ENCODE measurements at places on chromosomes 16 and 17.

- peak; percentile 76 for DNase-seq
Measured at GRCh38 chr17:7881276-7882054, 7.1 kb upstream of the CHD3 start.

DNA sequence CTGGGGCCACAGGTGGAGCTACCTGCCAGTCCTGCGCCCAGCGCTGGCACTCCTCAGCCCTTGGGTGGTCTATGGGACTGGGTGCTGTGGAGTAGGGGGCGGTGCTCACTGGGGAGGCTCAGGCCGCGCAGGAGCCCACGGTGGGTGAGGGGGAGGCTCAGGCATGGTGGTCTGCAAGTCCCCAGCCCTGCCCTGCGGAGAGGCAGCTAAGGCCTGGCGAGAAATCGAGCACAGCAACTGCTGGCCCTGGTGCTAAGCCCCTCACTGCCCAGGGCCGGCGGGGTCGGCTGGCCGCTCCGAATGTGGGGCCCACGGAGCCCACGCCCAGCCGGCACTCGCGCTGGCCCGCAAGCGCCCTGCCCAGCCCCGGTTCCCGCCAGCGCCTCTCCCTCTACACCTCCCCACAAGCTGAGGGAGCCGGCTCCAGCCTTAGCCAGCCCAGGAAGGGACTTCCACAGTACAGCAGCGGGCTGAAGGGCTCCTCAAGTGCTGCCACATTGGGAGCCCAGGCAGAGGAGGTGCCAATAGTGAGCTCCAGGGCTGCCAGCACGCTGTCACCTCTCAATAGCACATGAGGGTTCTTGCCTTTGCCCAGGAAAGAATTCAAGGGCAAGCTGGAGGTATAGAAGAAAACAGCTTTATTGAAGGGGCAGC is 11.0 kb upstream of the EEF2KMT start:
- no peak for DNase-seq

- DNase-seq, result no peak
Measured at GRCh38 chr17:29165261-29165660, 14.9 kb downstream of the MYO18A start.

- DNase-seq, result no peak
Measured at GRCh38 chr16:13143551-13143950, 242.2 kb downstream of the SHISA9 start.

DNA sequence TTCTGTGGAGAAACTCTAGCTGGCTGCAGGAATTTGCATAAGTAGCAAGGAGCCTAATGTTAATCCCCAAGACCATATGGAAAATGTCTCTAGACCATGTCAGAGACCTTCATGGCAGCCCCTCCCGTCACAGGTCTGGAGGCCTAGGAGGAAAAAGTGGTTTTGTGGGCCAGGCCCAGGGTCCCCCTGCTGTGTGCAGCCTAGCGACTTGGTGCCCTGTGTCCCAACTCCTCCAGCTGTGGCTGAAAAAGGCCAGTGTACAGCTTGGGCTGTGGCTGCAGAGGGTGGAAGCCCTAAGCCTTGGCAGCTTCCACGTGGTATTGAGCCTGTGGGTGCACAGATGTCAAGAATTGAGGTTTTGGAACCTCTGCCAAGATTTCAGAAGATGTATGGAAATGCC is 306.9 kb upstream of the CA10 start:
- no peak for DNase-seq

- no peak for DNase-seq
Measured at GRCh38 chr17:63530557-63531021, 7.4 kb downstream of the KCNH6 start.

- no peak for DNase-seq
Measured at GRCh38 chr17:74712756-74713155, at the start of gene CD300LF. Gene CD300LF (minus strand): TSS chr17:74712923. CDS start chr17:74712866, 57 bp downstream.

GRCh38 chr17:53270936-53271335 is 551.8 kb upstream of the KIF2B start:
- no peak for DNase-seq

GRCh38 chr16:85607796-85608514 is 5.2 kb upstream of the GSE1 start:
- no peak for DNase-seq

DNA sequence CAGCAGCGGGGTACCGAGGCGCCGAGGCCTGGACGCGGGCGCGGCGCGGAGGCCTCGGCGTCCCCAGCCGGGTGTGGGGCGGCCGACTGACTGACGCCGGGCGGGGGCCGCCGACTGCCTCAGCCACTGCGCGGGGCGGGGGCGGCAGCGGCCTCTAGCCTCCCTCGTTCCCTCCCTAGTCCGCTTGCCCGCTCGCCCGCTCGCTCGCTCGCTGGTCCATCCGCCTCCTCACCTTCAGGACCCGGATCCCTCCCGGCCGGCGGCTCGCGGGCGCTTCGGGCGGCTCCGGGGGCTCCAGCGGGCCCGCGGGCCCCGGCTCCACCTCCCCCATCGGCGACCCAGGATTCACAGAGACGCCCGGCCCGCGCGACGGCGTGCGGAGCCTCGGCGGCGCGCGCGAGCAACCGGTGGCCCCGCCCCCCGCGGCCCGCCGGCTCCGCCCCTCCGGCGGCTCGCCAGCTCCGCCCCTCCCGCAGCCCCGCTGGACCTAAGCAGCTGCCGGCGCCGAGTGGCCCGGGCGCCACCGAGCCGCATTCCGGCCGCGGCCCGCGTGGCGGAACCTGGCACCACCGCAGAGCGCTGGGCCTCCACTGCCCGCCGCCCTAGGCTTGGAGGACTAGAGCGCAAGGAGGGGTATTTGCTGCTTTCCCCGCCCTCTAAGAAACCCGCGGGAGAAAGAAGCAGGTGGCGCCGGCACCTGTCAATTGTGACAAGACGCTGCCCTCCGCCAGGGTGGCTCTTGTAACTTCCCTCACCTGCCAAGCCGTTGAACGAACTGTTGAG is 773 bp downstream of the PHLPP2 start:
- DNase-seq, result peak; percentile 20

DNA sequence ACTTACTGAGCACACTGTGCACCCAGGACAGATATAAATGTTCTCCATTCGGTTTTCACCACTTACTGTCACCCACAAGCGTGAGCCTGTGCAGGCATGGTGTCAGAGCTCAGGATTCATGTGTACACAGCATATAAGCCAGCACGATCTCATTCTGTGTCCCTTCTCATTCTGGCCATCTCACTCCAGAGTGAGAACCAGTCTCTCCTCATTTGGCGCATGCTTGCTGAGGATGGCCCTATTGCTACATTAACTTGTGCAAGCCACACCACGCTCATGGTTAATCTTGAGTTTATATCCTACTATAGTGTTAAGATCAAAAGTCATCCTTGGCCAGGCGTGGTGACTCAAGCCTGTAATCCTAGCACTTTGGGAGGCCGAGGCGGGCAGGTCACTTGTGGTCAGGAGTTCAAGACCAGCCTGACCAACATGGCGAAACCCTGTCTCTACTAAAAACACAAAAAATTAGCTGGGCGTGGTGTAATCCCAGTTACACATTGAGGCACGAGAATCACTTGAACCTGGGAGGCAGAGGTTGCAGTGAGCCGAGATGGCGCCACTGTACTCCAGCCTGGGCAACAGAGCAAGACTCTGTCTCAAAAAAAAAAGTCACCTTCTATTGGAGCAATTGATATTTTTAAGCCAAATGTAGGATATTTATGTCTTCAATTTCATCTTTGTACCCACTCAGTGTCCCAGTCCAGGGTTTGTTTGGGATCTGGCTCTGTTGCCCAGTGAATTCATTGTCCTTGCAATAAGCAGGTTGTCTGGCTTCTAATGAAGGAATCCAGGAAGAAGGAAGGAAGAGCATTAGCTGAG is 20.9 kb downstream of the SOCS1 start:
- no peak for DNase-seq

DNA sequence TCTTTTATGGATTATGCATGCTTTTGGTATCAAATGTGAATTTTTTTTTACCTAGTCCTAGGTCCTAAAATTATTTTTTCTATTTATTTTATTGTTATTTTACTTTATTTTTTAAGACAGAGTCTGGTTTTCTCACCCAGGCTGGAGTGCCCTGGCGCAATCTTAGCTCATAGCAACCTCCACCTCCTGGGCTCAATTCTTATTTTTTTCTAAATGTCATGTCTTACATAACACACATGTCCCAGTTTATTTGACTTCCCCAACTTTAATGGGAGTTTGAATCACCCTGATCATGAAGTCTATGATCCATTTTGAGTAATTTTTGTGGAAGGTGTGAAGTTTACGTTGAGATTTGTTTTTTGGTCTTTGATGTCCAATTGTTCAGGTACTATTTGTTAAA is 3.3 kb upstream of the CCL18 start:
- no peak for DNase-seq

DNA sequence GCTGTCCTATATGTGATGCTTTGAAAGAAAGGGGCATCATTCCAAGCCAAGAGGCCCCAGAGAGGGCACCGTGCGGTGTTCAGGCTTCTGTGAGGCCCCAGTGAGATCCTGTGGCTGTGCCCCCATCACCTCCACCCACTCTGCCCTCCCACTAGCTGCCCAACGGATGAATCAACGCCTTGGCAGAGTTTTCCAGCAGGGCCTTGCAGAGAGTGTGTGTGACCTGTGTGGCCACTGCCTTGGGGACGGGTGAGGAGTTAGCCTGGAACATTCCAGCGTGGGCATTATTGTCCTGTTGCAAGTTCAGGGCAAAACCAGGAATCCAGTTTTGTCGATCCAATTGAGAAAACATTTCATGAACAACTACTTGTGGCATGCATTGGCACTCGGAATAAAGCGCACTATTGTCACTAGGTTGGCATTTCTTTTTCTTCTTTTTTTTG is 53.7 kb downstream of the SF3B3 start:
- DNase-seq, result no peak

DNA sequence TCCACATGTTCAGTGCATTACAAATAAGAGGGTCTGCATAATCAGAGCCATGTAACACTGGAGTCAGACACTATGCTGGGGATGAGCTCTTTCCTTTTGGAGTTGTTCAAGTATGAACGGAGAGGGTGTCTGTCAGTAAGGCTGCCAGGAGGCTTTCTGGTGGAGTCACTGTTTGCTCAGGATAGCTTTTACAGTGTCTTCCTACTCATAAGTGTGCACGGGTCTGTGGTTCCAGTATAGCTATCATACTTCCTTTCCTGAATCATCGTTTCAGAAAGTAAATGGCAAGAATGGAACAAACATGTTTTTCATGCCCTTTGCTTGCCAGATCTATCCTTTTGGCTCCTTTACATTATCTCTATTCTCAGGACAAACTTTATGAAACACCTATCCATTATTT is 152.7 kb upstream of the CDH11 start:
- DNase-seq, result no peak

- peak; percentile 77 for DNase-seq
Measured at GRCh38 chr17:48618256-48618896, 3.3 kb upstream of the HOXB8 start.

DNA sequence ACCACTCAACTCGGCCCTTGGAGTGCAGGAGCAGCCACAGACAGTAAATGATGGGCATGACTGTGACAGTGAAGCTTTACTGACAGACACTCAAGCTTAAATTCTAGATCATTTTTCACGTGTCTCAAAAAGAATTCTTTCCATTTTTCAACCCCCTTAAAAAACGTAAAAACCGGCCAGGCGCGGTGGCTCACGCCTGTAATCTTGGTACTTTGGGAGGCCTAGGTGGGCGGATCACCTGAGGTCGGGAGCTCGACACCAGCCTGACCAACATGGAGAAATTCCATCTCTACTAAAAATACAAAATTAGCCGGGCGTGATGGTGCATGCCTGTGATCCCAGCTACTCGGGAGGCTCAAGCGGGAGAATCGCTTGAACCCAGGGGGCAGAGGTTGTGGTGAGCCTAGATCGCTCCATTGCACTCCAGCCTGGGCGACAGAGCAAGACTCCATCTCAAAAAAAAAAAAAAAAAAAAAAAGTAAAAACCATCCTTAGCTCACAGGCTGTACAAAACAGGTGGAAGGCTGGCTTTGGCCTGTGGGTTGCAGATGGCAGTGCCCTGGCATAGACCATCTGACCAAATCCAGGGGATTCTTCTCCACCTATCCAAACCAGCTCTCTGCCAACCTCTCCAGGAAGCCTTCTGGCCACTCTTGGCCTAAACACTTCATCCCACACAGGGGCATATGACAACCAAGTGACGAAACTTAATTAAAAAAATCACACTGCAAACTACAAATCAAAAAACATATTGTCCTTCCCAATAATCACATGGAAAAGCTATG is 18.3 kb downstream of the TBC1D16 start:
- no peak for DNase-seq

GRCh38 chr16:28106467-28107215 is 43.1 kb upstream of the GSG1L start:
- peak; percentile 91 for DNase-seq

DNA sequence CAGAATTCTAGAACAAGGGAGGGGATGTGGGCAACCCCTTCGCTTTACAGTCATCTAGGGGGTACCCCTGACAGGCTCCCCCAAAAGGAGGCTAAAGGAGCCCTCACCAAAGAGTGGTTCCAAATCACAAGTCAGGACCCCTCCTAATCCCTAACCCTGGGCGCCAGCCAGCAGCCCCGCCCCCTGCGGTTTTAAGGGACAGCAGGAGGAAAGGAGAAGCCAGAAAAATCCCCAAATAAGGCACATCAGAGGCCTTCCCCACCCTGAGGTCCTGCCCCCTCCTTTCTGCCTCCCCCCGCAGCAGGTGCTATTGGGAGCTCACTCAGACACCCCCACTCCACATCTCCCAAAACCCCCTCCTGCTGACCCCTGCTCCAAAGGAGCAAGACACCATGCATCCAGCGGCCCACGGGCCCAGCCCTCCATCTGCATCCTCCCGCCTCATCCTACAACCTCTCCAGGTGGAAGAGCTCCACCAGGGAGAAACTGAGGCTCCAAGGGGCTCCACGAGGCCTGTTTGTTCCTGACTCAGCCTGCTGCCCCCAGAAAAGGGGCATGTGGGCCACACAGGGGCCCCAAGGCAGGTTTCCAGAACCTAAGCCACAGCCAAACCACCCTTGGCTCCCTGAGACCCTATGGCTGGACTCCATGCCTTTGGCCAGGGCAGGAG is 93.5 kb downstream of the GOSR1 start:
- DNase-seq, result no peak

GRCh38 chr17:44279666-44280391 is 11.9 kb upstream of the SLC4A1 start:
- no peak for DNase-seq

- no peak for DNase-seq
Measured at GRCh38 chr17:53525590-53525989, 297.1 kb upstream of the KIF2B start.

DNA sequence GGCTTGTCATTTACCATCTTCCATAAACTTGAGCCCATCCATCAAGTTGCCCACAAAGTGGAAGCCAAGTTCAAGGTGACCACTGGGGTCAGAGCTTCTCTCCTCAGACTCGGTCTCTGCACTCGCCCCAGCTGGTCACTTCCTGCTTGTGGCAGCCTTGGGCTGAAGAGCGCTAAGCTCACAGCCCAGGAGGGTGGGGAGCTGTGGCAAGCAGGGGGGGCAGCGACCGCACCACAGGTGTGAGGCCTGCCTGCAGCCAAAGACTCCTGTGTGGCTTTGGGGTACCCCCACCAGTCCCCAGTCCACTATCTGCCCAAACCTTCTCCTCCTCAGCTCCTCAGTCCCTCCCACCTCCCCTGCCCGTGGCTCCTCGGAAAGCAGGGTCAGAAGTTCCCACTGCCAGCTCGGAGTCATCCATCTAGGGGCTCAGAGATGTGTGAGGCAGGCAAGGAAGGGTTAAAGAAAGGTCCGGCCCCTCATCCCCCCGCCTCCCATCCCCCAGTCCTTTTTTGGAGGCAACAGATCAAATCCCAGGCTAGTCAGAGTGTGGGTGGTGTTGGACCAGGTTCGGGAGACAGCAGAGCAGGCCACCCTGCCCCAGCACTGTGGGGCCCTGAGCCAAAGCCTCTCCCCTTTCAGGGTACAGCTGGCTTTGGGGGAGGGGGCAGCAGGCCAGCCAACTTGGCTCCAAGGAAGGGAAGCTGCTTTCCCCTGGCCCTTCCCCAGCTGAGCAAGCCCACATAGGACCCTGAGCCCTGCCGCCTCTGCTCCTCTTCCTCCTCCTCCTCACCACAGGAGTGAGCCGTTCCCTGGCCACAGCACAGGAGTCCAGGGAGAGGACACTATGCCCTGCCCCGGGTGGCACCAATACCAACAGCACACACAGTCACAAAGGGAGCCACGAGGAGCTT is 3.2 kb downstream of the CSF3 start:
- DNase-seq, result no peak

All from DMS79 treated with DMSO at 0.1 percent for 48 hours (cell line).